Activated T-cell treated with anti-CD3 and anti-CD28 coated beads for 4 hours (primary cell): ENCODE measurements at places on chromosomes 16 and 17.

DNA sequence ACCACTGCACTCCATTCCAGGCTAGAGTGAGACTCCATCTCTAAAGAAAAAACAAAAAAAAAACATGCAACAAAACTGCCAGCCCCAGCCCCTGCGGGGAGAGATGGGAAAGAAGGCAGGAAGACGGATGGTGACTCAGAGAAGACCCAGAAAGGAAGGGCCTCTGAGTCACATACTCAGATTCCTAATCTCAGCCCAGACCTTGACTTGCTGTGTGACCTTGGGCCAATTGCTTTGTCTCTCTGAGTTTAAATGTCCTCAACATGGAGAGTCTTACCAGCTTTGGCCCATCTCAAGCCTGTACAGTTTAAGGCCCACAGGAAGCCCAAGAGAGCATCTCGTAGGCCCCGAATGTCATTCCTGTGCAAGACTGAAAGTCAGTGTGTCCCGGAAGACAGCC lies 86.5 kb upstream of the LHX1 start:
- no peak for DNase-seq

- peak; percentile 24 for DNase-seq
Measured at GRCh38 chr16:58306327-58306726, 11.5 kb upstream of the PRSS54 start.

DNA sequence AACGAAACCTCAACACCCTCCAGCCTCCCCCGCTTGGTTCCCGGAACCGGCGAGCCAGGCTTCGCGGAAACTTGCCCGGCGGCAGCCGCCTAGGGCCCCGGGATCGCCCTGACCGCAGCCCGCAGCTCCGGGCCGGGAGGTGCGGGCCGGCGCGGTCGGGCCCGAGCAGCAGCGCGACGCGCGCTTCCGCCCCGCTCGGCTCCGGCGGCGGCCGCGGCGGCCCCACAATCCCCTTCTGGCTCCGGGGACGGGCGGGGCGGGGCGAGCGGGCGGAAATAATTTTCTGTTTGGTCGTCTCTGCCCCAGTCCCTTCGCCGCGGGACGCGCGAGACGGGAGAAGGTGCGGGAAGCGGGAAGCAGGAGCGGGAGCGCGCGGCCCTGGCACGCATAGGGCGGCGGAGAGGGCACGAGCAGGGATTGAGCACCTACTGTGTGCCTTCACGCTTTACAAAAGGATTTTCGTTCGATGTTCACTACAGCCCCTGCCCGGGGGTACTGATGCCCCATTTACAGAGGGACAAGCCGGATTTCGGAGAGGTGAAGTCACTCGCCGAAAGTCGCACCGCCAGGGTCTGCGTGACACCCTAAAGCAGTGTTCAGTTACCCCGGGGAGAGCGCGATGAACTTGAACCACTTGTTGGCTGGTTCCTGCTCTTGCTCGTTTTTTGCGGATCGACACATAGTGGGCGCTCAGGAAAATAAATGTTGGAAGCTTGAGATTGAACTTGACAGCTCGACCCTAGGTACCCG lies 2.7 kb upstream of the MLLT6 start:
- DNase-seq = peak; percentile 69

- no peak for DNase-seq
Measured at GRCh38 chr17:8831234-8831849, 32.2 kb upstream of the MFSD6L start.

GRCh38 chr16:72988569-72988968 lies 59.4 kb downstream of the ZFHX3 start:
- DNase-seq = no peak

GRCh38 chr16:49458656-49459445 lies 85.2 kb downstream of the C16orf78 start:
- no peak for DNase-seq
